Stimulated activated CD4-positive, alpha-beta T cell treated with anti-CD3 and anti-CD28 coated beads, Interleukin-4, amount 100 ng/mL, for 48 hours (primary cell): ENCODE measurements at places on chromosomes 1 and 21.

GRCh38 chr1:53025034-53025768 lies 36.8 kb upstream of the PODN start:
- no peak for DNase-seq

DNA sequence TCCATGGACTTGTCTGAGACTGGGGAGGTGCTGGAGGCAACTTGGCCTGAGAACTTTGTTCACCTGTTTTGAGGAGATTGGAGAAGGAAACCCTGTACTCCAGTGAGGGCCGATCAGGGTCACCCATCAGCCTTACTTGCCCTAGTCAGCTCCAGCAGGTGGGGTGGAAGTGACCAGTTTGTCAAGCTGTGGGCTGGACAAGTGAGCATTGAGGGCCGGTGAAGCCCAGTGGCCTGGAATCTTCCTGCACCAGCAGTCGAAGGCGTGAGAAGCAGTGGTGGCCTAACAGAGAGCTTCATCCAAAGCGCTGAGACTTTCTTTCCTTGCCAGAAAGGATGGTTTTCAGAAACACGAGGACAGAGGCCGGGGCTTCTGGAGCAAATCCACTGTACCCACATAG lies 9.6 kb downstream of the SLC37A1 start:
- DNase-seq = no peak

DNA sequence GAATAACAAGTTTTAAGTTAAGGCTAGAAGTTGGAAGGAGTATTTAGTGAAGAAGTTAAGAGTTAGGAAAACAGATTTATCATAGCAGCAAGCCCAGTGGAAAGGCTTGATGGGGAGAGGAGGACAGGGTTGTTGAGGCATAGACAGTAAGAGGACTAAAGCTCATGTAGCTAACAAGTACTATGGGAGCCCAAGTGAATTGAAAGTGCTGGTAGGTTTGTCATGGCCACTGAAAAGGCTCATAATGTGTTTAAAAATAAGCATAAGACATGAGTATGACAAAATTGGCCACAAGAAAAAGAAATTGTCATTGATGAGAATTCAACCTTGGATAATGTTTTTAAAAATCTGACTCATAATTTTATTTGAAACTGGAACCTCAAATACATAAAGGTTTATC lies 49.2 kb upstream of the CRB1 start:
- DNase-seq = no peak

DNA sequence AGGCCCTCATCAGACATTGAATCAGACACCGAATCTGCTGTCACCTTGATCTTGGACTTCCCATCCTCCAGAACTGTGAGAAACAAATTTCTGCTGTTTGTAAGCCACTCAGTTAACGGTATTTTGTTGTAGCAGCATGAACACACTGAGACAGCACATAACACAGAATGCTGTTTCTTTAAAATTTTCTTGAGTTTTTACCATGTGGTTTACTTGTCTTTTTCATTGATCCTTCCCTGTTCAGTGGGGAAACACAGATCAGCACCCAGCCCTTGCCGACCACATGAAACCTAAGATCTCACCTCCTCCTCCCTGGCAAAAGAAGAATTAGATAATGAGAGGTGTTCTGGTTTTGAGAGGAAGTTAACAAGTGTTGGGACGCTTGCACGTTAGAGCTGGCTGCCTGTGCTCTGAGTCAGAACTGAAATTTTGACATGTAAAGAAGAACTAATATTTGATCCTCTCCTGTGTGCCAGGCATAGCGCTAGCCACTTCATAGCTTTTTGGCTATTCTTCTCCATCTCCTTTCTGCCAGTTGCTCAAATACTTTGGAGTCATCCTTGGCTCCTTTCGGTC lies 179.6 kb downstream of the DHRS3 start:
- DNase-seq = peak; percentile 29

- DNase-seq = no peak
Measured at GRCh38 chr1:156245451-156246232, 2.2 kb downstream of the PAQR6 start.

DNA sequence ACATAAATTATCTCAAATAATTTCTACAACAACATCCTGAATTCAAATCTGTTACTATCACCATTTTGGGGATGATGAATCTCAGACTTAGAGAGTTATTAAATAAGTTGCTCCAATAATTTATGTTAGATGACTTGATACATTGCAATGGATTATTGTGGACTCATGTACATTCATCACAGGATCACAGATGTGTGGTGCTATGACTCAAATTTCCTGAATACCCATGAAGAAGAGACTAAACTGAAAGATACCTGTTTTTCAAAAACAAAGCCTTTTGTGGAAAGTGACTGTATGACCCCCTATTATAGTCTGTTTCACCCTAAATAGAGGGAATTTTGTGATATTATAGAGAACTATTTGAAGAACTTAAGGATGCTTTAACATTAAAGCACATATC lies 315.0 kb downstream of the PLA2G4A start:
- DNase-seq = no peak

DNA sequence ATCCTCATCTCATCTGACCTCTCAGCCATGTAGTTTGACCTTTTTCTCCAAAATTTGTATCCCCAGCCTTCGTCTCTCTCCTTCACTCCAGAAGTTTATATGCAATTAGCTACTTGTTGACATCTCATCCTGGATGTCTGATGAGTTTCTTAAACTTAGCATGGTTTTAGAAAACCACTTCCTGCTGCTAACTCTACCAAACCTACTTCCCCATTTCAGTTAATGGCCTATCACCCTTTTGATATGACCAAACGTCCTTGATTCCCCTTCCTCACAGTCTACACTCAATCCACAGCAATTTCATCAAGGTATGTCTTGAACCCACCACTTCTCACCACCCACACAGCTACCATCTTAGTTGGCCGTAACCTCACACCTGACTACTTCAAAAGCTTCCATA lies 121.9 kb downstream of the LRRC40 start:
- DNase-seq = no peak

DNA sequence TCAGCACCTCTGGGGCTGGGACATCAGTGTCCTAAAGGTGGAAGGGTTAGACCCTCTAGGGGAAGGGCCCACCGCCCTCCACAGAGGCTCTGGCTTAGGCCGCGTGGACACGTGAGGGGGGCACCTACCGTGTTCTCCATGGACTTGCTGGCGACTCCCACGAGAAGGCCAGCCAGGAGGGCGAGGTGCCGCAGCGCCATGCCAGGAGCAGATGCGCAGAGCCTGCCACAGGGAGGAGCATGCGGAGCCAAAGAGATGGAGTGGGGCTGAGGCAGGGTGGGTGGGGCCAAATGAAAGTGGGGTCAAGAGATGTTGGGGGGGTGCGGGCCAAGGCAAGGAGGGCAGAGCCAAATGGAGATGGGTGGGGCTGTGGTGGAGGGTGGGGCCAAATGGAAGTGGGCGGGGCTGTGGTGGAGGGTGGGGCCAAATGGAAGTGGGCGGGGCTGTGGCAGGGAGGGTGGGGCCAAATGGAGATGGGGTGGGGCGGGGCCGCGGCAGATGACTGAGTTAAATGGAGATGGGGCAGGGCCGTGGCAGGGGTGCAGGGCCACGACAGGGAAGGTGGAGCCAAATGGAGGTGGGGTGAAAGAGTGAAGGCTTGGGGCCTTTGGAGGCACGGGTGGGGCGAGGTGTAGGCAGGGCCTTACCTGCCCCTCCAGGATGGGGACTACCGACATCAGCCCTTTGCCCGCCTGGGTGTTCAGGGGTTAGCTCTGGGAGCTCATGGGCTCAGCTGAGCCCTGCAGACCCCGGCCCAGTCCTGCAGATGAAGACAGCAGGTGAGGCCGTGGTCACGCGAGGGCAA lies 17.4 kb upstream of the RNF223 start:
- DNase-seq = no peak

- no peak for DNase-seq
Measured at GRCh38 chr1:114076308-114076707, 77.4 kb downstream of the SYT6 start.

- no peak for DNase-seq
Measured at GRCh38 chr1:64769482-64769881, 24.6 kb downstream of the RAVER2 start.

DNA sequence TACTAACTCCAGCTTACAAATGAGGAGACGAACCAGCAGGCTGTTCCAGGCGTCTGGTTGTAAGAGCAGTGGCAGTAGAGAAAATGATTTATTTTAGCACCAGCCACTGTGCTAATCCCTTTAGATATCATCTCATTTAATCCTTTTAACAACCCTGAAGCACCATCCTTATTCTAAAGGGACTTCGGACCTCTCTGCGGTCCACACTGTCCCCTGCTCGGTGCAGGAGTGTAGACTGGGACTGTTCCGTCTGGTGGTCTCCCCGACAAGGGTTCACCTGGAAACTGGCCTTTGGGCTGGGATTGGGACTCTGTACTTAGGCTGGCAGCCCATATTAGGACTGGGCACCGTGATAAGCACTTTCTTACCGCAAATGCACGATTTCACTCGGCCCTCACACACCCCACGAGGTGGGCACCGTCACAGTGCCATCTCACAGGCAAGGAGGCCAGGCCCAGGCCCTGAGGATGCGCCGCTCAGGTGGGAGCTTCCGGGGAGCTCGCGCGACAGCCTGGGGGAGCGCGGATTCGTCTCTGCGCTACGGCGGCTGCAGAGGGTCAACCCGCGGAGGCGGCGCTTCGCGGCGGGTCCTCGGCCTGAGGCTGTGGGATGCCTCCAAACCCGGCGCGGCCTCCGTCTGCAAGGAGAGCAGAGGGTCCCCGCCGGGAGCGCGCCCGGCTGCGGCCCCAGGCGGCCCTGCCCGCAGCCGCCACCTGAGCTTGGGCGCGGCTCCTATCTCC lies 45.2 kb downstream of the ATP1A1 start:
- peak; percentile 82 for DNase-seq

DNA sequence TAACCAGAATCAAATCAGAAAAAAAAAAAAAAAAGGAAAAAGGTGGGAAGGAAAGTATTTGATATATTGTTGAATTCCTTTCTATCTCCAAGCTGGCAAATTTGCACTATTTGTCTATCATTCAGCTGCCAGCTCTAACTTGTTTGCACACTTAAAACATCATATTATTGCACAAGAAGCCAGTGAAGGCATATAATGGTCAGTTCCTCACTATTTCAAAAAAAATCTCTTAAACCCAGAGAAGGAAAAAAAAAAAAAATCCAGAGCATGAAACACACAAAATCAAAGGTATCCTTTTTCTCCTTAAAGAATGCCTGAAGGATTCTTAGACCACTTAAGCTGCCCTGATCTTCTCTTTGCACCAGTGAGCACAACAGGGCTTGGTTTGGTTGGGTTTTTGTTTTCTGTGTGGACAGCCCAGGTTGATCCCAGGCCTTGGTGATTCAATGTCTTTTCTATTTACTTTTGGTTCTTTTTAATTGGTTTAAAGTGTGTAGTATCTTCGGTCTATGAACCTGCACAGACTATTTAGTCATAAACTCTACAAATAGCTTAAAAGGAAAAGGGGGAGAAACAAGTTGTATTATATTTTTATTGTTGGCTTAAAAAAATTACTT lies 40.2 kb downstream of the DUSP10 start:
- DNase-seq = no peak

DNA sequence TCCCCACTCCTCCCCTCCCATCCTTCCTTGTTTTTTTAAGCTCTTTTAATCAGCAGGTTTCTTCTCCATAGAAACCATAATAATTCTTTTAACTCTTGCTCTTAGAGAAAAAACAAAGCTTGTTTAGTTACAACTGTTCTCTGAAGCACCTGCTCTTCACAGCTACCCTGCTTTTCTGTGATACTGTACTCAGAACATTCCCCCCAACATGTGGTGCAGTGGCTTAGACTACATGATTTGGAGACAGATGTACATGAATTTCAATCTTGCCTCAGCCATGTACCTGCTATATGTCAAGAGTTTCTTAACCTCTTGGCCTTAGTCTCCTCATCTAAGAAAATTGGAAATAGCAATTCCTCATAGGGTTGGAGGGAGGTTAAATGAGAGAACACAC lies 33.5 kb downstream of the LAMC2 start:
- no peak for DNase-seq

DNA sequence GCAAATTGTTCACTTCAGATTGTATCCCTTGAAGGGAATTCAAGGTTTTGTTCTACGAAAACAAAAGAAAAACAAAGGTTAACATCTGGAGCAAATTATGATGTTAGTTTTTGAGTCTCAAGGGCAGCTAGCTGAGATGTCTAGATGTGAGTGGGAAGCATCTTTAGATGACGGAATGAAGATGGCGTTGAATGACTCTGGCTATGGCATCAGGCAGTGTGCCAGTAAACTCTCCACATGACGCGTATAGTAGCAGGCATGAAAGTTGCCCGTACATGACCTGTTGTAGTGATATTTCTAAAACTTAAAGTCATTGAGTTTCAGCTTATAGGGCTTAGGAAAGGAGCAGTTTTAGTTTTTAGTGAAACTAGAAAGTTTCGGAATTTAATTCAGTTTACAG lies 12.3 kb upstream of the SDC3 start:
- DNase-seq = no peak

GRCh38 chr1:33032126-33032869 lies 4.4 kb downstream of the AK2 start:
- DNase-seq = no peak

- no peak for DNase-seq
Measured at GRCh38 chr1:224726441-224727182, 110.5 kb downstream of the CNIH3 start.

DNA sequence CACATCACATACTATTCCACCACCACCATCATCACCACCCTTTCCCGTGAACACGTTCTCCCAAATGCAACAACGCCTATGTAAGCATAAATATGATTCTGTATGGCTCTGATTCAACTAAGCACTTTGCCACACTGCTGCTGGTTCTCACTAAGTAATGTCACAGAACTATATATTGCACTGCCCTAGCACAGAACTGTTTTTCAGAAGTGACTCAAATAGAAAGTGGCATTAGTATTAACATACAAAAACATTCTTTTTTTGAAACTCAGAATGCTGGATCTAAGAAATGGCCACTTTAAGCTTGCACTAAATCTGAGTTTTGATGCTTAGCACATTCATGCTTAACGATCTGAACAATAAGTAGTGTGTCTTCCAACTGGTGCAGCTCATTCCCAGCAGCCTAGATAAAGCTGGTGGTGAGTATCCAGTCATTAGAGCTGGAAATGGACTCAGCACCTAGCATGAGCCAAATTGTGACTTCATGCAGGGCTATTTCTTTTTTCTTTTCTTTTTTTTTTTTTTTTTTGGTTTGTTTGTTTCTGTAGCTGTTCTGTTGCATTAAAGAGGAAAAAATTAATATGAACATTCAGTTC lies 46.2 kb upstream of the ZC3H11B start:
- no peak for DNase-seq

DNA sequence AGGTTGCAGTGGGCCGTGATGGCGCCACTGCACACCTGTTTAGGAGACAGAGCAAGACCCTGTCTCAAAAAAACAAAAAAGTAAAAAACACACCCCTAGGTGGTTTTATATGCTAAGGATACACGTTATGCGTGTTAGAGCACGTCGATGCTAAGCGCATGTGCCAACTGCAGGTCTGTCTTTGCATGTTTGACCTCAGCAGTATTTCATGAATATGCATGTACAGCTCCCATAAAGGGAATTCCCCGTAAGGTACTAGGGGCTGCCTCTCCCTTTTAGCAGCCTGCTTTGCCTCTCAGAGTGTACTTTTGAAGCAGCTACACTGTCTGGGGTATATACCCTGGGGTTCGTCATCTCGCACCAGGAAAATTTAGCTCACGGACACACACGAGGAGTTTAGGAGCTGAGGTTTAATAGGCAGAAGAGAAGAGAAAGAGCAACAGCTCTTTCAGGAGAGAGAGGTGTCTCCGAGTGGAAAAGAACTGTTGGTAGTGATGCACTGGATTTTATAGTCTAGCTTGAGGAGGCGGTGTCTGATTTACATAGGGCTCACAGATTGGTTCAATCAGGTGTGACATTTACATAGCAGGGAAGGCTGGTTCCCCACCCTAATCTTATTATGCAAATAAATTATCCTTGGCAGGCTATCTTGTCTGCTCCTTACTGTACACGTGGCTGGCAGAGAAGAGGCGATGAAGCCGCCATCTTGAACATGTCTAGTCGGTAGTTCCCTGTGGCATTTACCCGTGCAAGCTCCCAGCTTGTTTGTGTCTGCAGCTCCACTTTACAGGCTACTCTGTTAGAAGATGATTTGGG lies 4.2 kb upstream of the OTUD3 start:
- no peak for DNase-seq
